ENCODE measurements at places on chromosomes 2 and 18.

- no peak for DNase-seq
Observed at GRCh38 chr18:75304678-75305557, 94.3 kb downstream of the TSHZ1 start.

- DNase-seq, result no peak
Observed at GRCh38 chr2:95077861-95078603, 43.6 kb downstream of the MRPS5 start.

GRCh38 chr2:235921508-235922191, 246.5 kb downstream of the GBX2 start:
- no peak for DNase-seq

GRCh38 chr2:174477759-174478158, 9.1 kb downstream of the GPR155 start:
- no peak for DNase-seq
